ENCODE measurements at places on chromosomes 1 and 21.

DNA sequence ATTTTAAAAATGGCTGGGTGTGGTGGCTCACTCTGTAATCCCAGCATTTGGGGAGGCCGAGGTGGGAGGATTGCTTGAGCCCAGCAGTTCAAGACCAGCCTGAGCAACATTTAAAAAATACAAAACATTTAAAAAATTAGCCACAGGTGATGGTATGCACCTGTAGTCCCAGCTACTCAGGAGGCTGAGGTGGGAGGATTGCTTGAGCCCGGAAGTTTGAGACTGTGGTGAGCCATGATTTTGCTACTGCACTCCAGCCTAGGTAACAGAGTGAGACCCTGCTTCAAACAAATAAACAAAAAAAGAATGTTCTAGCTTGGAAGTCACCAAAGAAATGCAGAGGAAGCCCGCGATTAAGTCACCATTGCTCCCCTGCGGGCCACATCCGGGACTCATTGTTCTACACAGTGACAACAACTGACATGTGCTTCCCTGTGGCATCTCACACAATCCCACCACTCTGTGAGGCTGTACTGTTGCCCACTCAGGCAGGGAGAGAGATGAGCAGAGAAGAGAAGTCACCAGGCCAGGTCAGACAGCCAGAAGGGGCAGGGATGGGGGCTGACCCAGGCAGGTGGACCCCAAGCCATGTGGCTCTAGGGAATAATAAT, 18.4 kb upstream of the SPATC1L start:
- DNase-seq, result no peak

GRCh38 chr1:154992721-154993571, 440 bp upstream of the LENEP start:
- DNase-seq, result no peak

GRCh38 chr1:37845049-37845646, 14.2 kb downstream of the MTF1 start:
- DNase-seq, result no peak

DNA sequence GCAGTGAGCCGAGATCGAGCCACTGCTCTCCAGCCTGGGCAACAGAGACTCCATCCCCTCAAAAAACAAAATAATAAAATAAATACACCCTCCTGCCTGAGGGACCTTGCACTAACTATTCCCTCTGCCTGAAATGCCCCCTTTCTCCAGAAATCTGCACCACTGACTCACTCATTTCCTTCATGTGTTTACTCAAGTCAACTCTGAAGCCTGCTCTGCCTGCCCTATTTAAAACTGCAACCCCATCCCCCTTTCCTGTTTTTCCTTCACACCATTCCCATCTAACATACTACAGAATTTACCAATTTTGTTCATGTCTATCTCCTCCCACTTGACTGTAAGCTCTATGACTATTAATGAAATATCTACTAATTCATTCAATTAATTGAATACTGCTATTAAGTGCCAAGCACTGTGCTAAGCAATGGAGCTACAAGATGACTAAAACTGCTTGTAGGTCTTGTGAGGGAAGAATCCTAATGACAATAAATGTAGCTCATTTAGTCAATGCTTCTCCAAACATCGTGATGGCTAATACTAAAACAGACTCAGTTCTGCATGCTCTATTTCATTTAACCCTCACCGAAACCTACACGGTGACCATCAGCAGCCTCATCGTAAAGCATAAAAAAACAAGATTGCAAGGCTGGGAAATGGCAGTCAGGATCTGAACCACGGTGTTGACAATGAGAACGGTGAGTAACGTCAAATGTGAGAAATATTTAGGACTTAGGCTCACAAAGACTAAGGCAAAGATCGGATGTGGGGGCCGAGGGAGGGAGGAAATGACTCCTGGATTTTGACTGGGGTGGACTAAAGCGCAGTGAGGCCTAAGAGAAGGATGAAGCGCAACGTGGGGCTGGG, 749 bp upstream of the TMEM39B start:
- DNase-seq, result no peak

DNA sequence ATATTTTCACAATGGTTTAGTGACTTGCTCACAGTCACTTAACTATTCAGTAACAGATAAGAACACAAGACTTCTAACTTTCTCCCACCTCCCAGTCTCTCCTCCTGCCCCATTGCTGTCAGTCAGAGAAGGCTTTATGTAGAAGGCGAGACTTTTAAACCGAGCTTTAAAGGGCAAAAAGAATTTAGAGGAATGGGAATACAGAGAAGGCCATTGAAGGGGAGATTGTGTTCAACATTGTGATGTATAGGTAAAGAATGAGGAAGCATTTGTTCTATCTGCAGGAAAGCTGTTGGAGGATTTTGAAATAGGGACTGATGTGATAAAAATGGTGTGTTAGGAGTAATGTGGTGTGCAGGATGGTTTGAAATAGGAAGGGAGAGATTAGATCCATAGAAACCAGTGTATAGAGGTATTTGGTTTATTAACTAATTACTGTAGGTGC, 7.3 kb downstream of the POU2F1 start:
- DNase-seq, result no peak

- DNase-seq, result no peak
These were observed 31.3 kb downstream of the OLFML3 start for GRCh38 chr1:114010433-114011184.
